ENCODE measurements at places on chromosomes 1 and 21. TPM values are rescaled to one million over a fixed set of nuclear protein-coding genes. Genes with fewer than 3 reads are reported as not detected.

- no peak for DNase-seq
These were observed 11.5 kb downstream of the PFKFB2 start for GRCh38 chr1:207064561-207064960.

GRCh38 chr21:33064623-33065390 is 5.1 kb upstream of the OLIG1 start:
- no peak for DNase-seq

- no peak for DNase-seq
These were observed 31.2 kb upstream of the IL20 start for GRCh38 chr1:206834217-206834616.

GRCh38 chr1:45767035-45767434 is 16.6 kb upstream of the IPP start:
- DNase-seq: no peak

TMEM200B gene
- total RNA-seq: 4.5 TPM

SRM gene
- total RNA-seq: 71.4 TPM

CNR2 gene
- not detected for total RNA-seq

- DNase-seq: no peak
These were observed 105.0 kb downstream of the LEPR start for GRCh38 chr1:65525266-65526048.

NECTIN4 gene
- total RNA-seq: 28.5 TPM

DNA sequence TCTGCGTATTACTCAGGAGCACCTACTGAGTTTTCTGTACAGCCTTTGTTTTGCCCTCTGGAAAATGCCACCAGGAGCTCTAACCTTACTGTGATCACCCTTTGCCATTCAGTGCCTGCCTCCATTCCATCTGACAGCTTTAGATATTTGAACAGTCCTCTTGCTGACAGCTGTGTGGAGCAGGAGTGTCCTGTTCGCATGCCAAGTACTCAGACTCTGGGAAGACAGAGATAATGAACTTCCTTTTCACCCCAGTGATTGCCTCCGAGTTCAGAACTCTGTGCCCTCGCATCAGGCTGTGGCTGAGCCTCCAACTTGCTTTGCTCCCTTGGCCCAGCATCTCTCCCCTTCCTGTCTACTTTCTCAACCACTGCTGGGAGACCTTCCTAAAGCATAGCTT is 74.0 kb downstream of the CACNA1E start:
- DNase-seq: no peak

DNA sequence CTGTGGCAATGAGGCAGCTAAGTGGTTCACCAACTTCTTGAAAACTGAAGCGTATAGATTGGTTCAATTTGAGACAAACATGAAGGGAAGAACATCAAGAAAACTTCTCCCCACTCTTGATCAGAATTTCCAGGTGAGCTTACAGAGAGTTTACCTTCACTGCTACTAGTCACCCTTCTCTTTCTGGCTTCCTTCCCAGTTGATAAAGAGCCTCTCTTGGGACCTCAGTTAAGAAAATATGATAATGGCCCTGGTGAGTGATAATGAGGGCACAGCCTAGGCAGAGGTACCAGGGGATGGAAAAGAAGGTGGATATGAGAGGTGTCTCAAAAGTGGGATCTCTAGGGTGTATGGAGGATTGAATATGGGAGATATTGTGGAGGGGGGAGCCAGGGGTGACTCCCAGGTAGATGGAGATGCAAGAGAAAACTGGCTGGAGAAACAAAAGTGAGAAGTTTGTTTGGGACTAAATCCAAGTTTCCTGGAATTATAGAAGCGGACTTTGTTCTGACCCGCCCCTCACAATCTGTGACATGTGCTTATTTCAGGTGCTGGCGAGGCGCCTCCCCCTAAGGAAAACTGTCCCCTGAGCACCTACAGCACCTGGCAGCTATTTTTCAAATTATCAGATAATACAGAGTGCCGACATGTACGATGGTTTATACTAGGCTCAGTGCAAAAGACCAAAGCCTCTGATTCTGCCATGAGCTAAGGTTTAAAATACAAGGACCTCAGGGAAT is 13.7 kb downstream of the MTARC2 start:
- DNase-seq: no peak

GRCh38 chr1:243733670-243734307 is 116.3 kb downstream of the AKT3 start:
- no peak for DNase-seq

GRCh38 chr1:206911064-206911663 is 10.6 kb downstream of the FCMR start:
- no peak for DNase-seq

RIPPLY3 gene
- not detected for total RNA-seq

DNA sequence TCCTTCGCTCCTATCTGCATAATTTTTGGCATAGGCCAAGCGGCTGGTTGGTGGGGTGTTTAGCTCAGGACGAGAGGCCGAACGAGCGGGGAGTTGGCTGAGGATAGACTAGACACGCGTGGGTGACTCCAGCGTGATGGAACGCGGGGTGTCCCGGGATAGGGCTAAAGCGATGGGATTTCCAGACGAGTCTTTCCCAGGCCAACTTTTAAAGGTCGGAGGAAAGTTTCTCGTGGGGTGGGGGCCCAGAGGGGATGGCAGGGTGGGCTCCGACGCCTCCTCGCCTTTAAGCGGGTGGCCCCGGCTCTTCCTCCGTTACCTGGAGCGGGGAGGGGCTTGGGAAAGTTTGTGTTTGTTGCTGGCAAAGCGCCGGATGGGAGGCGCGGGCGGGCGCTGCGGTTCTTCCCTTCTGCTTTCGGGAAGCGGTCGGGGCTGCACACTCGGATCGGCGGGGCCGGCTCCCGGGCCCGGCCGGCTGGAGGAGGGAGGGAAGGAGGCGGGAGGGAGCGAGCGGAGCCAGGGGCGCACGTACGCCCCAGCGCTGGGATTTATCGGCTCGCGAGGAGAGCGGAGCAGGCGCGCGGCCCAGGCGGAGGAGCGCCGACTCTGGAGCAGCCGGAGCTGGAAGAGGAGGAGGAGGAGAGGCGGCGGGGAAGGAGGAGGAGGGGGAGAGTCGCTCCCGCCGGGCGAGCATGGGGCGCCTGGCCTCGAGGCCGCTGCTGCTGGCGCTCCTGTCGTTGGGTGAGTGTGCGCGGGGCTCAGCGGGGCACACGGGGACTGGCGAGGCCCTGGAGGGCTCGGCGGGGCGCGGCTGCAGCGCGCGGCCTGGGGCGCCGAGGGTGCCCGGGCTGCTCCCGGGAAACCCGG is at the start of gene PTGFRN:
TSS of gene PTGFRN (plus strand) at position 405 of the 867 bp plus-strand sequence. CDS start at position 693, 288 bp downstream.
- DNase-seq: peak; percentile 72

DNA sequence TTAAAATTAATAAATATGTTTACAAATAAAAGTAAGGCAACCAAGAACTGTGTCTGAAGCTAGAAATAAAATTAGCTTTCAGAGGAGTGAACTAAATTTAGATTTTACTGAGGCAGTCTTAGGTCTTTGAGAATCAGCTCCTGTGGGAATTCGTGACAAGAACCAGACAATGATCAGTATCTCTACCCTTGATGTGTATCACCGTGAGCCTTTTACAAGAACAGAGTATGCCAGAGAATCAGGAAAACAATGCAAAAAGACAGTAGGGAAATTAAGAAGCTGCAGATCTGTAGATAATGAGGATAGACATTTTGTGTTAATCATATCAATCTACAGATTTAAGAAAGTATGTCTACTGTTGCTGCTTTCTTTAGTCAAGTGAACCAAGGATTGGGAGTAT is 351.0 kb downstream of the COL11A1 start:
- DNase-seq: no peak

TNNI3K gene
- total RNA-seq: 1.3 TPM

SPRR5 gene
- not detected for total RNA-seq

CA6 gene
- total RNA-seq: not detected

- no peak for DNase-seq
These were observed at the start of gene OR2T4 for GRCh38 chr1:248361121-248361715. TSS of gene OR2T4 (plus strand) at chr1:248361665. CDS start at chr1:248361665, 0 bp downstream.

CHI3L2 gene
- total RNA-seq: 14.1 TPM

- DNase-seq: no peak
These were observed 1.8 kb downstream of the CD101 start for GRCh38 chr1:117003223-117003875.

CA14 gene
- total RNA-seq: not detected

DCST1 gene
- total RNA-seq: 0.16 TPM

DNA sequence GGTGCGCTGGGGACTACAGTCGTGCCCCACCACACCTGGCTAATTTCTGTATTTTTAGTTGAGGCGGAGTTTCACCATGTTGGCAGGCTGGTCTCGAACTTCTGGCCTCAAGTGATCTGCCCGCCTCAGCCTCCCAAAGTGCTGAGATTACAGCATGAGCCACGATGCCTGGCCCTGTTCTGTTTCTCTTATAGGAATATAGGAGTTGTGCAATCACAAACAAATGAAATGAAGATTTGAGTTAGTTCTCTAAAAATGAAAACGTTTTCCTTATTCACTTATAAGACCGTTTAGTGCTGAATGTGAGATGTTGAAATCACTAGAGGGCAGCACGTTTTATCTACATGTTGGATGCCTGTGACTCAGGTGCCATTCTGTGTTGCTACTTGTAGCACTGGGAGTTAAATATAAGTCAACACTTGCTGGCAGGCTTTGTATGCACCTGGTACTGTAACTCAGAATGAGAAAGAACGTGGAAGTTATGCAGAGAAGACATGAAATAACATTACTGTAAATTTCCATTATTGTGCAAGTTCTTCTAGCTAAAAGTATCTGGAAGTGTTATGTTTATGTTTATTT is 45.8 kb downstream of the MIGA1 start:
- DNase-seq: no peak

SYT14 gene
- not detected for total RNA-seq

TDRD5 gene
- total RNA-seq: 3.9 TPM

CSMD2 gene
- total RNA-seq: 0.33 TPM

BEND5 gene
- 7.3 TPM for total RNA-seq

GRCh38 chr1:29805896-29806160 is 569.5 kb downstream of the PTPRU start:
- no peak for DNase-seq

GRCh38 chr1:156677616-156678596 is 699 bp upstream of the NES start:
- DNase-seq: peak; percentile 57

CATSPERE gene
- total RNA-seq: 2.0 TPM

- DNase-seq: no peak
These were observed 150.7 kb downstream of the TOMM20 start for GRCh38 chr1:234977875-234978396.

UBE2U gene
- total RNA-seq: not detected

CD52 gene
- 12.3 TPM for total RNA-seq
